ENCODE measurements at places on chromosomes 1 and 21. TPM values are rescaled to one million over a fixed set of nuclear protein-coding genes. Genes with fewer than 3 reads are reported as not detected.

- peak overlapping the region; percentile 74 for H3K27ac ChIP-seq
- peaks cover 33% of the 10 kb centered on the region for H3K4me1 ChIP-seq
- peaks cover 12% of the 10 kb centered on the region for H3K36me3 ChIP-seq
- DNase-seq: peak; percentile 85
- H3K27me3 ChIP-seq: peaks cover 6% of the 10 kb centered on the region
Measured at GRCh38 chr1:155324717-155325602, 4.3 kb downstream of the RUSC1 start.

GRCh38 chr1:110982320-110982719, 18.6 kb upstream of the LRIF1 start:
- no peaks in the 10 kb centered on the region for H3K4me1 ChIP-seq
- no peak for DNase-seq
- H3K27ac ChIP-seq: no peak overlapping the region
- peaks cover 30% of the 10 kb centered on the region for H3K27me3 ChIP-seq
- H3K36me3 ChIP-seq: no peaks in the 10 kb centered on the region
- no peak overlapping the region for H3K4me3 ChIP-seq

GRCh38 chr21:34337741-34338140, 26.1 kb upstream of the KCNE2 start:
- H3K4me1 ChIP-seq: 0 out of 2 replicates have a peak, but pooled peaks cover 6% of the 10 kb centered on the region
- no peak for DNase-seq
- no peak overlapping the region for H3K4me3 ChIP-seq
- H3K36me3 ChIP-seq: no peaks in the 10 kb centered on the region
- no peaks in the 10 kb centered on the region for H3K27me3 ChIP-seq
- no peak overlapping the region for H3K27ac ChIP-seq

GRCh38 chr1:92736395-92736794, 48.5 kb downstream of the EVI5 start:
- no peak for DNase-seq
- H3K27ac ChIP-seq: no peak overlapping the region
- H3K4me1 ChIP-seq: peaks cover 2% of the 10 kb centered on the region
- peaks cover 3% of the 10 kb centered on the region for H3K36me3 ChIP-seq
- H3K4me3 ChIP-seq: no peak overlapping the region
- H3K27me3 ChIP-seq: no peaks in the 10 kb centered on the region

DNA sequence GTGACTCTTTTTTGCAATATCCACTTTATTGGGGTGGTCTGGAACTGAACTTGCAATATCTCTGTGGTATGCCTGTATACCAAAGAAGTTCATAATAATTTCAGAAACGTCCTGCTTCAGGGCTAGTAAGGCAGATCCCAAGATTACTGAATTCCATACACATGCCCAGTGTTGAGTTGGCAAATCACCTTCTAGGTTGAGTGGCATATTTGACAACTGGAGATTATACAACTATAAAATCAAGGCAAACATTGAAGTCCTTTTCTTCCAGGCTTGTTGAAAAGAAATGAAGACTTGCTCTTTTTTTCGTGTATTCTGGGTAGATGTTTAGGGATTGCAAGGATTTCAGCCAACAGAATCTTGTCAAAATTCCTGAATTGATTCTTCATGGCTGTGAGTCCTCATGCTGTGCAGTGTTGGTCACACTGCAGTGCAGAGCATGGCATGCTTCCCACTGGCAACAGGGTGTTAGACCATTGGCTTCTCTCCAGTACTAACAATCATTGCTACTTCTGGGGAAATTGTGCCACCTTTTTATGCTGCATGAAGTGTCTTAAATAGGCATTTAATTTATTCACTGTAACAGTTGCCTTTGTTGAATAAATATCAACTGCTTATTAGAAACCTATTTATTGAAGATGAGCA, 367.1 kb upstream of the ADGRL4 start:
- no peak for DNase-seq
- peaks cover 28% of the 10 kb centered on the region for H3K4me1 ChIP-seq
- H3K36me3 ChIP-seq: peaks cover 2% of the 10 kb centered on the region

GRCh38 chr1:38127428-38127827, 80.8 kb upstream of the POU3F1 start:
- H3K27me3 ChIP-seq: no peaks in the 10 kb centered on the region
- no peak overlapping the region for H3K4me3 ChIP-seq
- H3K4me1 ChIP-seq: peaks cover 34% of the 10 kb centered on the region
- no peak for DNase-seq

DNA sequence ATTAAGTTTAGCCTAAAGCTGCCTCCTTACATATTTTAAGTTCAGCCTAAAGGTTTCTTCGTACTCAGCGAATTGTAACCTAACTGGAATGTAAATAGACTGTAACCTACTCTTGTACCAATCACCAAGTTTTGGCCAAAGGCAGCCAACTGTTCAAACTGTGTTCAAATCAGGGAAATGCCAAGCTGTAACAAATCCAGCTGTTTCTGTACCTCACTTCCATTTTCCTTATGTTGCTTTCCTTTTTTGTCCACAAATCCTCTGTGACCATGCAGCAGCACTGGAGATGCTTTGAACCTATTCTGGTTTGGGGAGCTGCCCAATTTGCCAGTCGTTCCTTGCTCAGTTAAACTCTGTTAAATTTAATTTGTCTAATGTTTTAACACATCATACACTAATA, 3.2 kb upstream of the APOBEC4 start:
- H3K27me3 ChIP-seq: peaks cover 2% of the 10 kb centered on the region
- H3K36me3 ChIP-seq: 0 out of 2 replicates have a peak, but pooled peaks cover 4% of the 10 kb centered on the region
- no peak overlapping the region for H3K27ac ChIP-seq
- H3K4me3 ChIP-seq: no peak overlapping the region
- peaks cover 8% of the 10 kb centered on the region for H3K4me1 ChIP-seq

DNA sequence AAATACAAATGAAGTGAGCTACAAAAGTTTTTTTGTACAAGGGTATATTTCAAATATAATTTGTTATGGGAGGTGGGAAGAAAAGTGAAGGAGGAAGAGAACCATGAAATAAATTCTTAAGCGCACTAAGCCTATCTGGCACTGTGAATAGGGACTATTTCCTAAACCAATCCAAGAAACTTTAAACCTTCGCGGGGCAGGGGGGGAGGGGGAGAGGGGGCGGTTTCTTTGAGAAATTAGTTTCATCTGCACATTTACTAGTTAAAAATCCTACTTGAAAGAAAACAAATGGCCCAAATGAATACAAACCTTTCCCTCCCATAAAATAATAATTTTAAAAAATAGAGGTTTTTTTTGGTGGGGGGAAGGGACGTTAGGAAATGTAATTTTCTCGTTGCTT, 364 bp downstream of the GOLPH3L start:
- peak overlapping the region; percentile 98 for H3K27ac ChIP-seq
- peak overlapping the region; percentile 92 for H3K4me3 ChIP-seq
- peaks cover 37% of the 10 kb centered on the region for H3K36me3 ChIP-seq
- no peaks in the 10 kb centered on the region for H3K27me3 ChIP-seq
- DNase-seq: no peak
- peaks cover 8% of the 10 kb centered on the region for H3K4me1 ChIP-seq

DNA sequence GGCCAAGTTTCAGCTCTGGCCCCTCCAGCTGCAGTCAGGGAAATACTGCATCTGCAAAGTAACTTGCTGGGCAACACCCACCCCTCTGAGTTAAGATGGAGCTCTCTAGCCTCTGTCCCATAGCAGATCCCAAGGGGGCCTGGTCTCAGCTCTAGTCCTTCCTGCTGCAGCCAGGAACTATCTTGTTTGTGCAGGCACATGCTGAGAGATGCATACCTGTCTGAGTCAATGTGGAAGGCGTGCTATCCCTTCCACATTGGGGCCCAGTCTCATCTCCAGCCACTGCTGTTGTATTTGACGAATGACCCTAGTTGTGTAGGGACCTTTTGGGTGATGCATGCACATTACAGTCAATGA, 76.4 kb downstream of the CTH start:
- peaks cover 4% of the 10 kb centered on the region for H3K4me1 ChIP-seq
- no peaks in the 10 kb centered on the region for H3K27me3 ChIP-seq
- DNase-seq: no peak
- H3K4me3 ChIP-seq: no peak overlapping the region

- H3K27ac ChIP-seq: no peak overlapping the region
- H3K27me3 ChIP-seq: no peaks in the 10 kb centered on the region
- peaks cover 12% of the 10 kb centered on the region for H3K4me1 ChIP-seq
- no peaks in the 10 kb centered on the region for H3K36me3 ChIP-seq
Measured at GRCh38 chr1:177600936-177601335, 368.9 kb downstream of the SEC16B start.

DNA sequence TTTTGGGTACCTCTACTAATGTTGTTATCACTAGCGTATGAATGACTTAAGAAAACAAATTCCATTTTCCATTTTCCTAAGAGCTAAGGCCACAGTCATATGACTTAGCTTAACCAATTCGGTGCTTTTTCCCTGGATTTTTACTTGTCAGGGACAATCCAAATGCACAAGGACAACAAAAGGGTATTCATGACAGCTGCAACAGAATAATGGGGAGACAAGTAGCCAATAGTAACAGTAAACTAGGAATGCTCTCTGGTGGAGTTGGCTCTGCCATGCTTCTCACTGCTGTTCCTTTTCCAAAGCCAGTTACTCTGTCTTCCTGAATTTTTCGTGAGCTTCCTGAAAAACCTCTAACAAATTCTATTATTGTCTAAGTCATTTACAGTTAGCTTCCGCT, 52.9 kb downstream of the LRRIQ3 start:
- no peaks in the 10 kb centered on the region for H3K27me3 ChIP-seq
- H3K36me3 ChIP-seq: no peaks in the 10 kb centered on the region
- no peaks in the 10 kb centered on the region for H3K4me1 ChIP-seq
- no peak for DNase-seq
- no peak overlapping the region for H3K4me3 ChIP-seq

SH2D1B gene
- total RNA-seq: not detected

DNA sequence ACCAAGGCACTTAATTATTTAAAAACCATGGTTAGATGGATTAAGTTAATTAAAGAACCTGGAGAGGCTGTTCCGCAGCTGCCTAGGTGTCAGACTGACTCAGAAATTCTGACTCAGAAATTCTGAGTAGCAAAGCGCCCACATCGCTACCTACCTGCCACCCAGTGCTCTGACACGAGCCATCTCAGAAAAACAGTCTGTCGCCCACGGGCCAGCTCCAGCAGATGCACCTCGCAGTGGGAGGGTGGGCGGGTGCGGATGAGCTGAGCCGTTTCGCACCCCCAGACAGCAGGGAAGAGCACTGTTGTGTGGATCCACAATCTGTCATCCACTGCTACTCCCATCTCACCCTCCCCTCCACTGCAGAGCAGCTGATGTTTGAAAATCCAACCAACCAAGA, 13.5 kb downstream of the KCNK1 start:
- no peak for DNase-seq
- no peaks in the 10 kb centered on the region for H3K27me3 ChIP-seq
- H3K4me3 ChIP-seq: no peak overlapping the region
- no peaks in the 10 kb centered on the region for H3K36me3 ChIP-seq

GRCh38 chr1:115678141-115678540, 36.4 kb downstream of the VANGL1 start:
- H3K27ac ChIP-seq: no peak overlapping the region
- H3K27me3 ChIP-seq: no peaks in the 10 kb centered on the region
- DNase-seq: no peak
- no peak overlapping the region for H3K4me3 ChIP-seq
- H3K36me3 ChIP-seq: peaks cover 4% of the 10 kb centered on the region
- H3K4me1 ChIP-seq: peaks cover 14% of the 10 kb centered on the region

- H3K27ac ChIP-seq: no peak overlapping the region
- H3K4me3 ChIP-seq: no peak overlapping the region
- no peaks in the 10 kb centered on the region for H3K4me1 ChIP-seq
- DNase-seq: no peak
- H3K36me3 ChIP-seq: peaks cover 3% of the 10 kb centered on the region
- peaks cover 4% of the 10 kb centered on the region for H3K27me3 ChIP-seq
Measured at GRCh38 chr1:30137001-30137400, 586.4 kb downstream of the MATN1 start.

DNA sequence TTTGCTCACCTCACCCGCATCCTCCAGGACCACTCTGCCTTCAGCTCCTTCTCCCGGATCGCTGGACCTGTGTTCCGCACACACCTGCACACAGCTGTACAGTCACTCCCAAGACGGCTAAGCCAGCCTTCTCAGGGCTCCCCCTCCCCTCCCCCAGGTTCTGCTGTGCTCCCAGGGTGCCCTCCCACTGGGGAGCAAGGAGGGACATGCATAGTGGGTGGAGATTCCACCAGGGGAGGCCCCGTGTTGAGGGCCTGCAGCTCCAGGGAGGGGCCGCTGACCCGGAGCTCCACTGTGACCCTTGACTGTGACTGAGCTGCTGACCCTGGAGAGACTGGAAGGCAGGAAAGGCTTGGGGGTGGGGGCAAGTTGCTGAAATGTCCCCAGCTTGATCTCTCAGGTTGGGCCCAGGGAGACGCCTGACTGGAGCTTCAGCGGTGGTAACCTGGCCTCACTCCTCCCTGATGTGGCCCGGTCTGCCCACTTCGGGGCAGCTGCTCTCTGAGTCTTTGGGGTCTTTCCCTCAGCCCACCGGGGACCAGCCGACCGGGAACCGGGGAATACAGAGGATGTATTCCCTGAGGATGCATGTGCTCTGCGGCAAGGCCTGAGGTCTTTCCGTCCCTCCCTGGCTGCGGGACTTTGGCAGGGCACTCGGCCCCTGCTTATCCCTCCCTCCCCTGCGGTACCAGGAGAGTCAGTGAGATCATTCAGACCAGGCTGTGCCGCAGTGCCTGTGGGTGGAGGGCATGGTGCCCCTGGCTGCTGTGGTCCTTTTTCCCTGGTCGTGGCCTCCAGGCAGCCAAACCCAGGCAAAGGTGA, 28.6 kb upstream of the PLCH2 start:
- no peaks in the 10 kb centered on the region for H3K36me3 ChIP-seq
- H3K27ac ChIP-seq: no peak overlapping the region
- H3K4me3 ChIP-seq: no peak overlapping the region
- peaks cover 22% of the 10 kb centered on the region for H3K27me3 ChIP-seq

- no peak overlapping the region for H3K4me3 ChIP-seq
- H3K36me3 ChIP-seq: no peaks in the 10 kb centered on the region
- no peak overlapping the region for H3K27ac ChIP-seq
- H3K27me3 ChIP-seq: no peaks in the 10 kb centered on the region
- DNase-seq: no peak
Measured at GRCh38 chr1:14815175-14815877, 216.8 kb downstream of the KAZN start.

DNA sequence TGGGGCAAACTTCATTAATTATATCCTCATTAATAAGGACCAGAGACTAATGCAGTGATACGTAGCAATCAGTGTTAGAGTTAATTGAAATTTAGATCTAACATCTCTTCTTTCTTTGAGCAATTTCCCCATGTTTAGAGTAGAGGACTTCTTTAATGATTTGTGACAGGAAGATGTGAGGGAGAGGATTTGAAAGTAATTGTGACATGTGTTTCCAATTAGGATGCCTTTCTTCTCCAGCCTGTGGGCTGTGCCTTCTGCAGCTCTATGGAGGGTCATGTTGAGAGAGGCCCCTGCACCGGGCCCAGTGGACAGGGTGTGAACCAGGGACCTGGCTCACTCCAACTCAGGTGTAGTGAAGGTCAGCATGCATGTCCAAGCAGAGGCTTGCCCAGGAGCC, 103.0 kb downstream of the GREM2 start:
- no peaks in the 10 kb centered on the region for H3K27me3 ChIP-seq
- no peak for DNase-seq
- no peak overlapping the region for H3K4me3 ChIP-seq
- no peaks in the 10 kb centered on the region for H3K4me1 ChIP-seq
- H3K27ac ChIP-seq: no peak overlapping the region
- no peaks in the 10 kb centered on the region for H3K36me3 ChIP-seq

CD247 gene
- total RNA-seq: 1.8 TPM

LCE1A gene
- not detected for total RNA-seq
